GM23248 (cell line): ENCODE measurements at places on chromosomes 1 and 21.

- DNase-seq: no peak
Observed at GRCh38 chr1:171904778-171905450, 63.6 kb downstream of the DNM3 start.

- no peak for DNase-seq
Observed at GRCh38 chr1:112074711-112075110, 85.2 kb upstream of the KCND3 start.

GRCh38 chr1:196951711-196952394 lies 8.3 kb downstream of the CFHR2 start:
- DNase-seq: peak; percentile 3

DNA sequence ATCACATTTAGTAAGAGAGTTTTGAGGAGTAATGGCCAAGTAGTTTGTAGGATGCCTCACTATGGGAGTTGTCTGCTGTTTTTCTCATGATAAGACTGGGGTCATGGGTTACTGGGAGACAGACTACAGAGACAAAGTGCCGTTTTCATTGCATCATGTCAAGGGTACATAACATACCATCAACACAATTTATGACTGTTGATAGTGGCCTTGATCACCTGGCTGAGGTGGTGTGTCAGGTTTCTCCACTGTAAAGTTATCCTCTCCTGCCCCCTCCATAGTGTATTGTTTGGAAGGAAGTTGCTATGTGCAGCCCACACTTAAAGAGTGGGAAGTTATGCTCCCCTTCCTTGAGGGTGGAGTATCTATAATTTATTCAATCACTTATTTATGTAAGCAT lies 263.5 kb upstream of the POU3F1 start:
- no peak for DNase-seq

DNA sequence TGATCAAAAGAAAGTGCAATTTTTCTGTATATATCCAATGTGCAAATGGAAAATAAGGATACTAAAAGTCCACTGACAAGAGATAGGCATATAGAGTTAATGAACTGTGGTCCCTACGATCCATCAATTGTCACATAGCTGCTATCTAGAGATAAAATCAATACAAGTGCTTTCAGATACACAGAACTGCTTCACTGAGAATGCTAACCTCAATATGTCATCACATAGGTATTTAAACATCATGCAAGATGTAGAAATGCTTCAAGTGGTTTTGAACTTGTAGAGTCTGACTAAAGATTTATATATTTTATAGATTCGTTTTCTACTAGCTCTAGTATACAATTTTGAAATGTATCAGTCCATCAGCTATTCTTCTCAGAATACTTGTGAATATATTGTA lies 1604.7 kb downstream of the PLA2G4A start:
- DNase-seq: peak; percentile 0

DNA sequence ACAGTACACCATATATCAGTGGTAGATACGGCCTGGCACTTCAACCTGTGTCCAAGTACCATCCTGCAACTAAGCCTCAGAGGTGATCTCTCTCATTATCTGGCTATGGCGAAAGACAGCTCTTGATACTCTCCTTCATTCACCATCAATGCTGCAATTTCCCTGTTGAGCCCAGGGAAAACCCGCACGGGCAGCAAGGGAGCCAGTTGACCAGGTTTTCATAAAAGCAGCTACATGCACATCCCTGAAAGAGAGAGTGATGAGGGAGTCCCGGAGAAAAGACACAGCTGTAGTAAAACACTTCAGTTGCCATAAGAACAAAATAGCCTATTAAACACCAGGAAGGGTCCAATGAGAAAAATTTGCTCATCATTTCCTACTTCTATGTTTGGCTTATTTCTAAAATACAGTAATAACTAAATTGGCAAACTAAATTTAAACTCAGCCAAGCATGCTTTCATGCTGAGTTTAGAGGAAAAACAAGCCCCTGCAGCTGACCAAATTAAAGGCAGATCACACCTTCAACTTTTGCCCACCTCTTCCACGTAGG lies 68.3 kb downstream of the CAPZB start:
- DNase-seq: peak; percentile 43

- DNase-seq: peak; percentile 61
Observed at GRCh38 chr1:19310720-19311502, 1.0 kb downstream of the AKR7A2 start.

DNA sequence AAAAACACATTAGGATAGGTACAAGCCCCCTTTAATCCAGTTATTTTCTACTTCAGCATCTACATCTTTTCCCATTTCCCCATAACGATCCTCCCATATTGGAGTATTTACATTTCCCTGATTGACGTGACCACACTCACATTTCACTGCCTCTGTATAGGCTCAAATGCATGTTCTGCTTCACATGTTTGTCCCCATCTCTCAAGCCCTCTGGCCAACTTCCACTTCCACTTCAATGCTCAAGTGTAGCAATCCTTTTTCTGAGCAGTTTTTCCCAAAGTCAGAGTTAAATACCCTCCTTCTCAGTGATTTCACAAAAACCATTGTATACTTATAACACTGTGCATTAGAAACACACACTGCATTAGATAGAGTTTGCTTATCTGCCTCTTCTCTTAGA lies 61.8 kb upstream of the TTLL7 start:
- DNase-seq: no peak

DNA sequence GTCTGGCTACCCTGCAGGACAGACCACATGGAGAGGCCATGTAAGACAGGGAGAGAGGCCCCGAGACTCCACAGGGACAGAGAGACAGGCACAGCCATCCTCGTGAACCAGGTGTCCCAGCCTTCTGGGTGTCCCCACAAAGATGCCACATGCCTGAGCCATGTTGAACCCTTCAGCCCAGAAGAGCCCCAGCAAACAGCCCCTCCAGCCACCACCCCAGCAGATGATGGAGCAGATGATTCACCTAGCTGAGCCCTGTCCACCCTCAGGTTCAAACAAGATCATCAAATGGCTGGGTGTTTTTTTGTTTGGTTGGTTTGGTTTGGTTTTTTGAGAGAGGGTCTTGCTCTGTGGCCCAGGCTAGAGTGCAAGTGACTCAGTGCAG lies 78.7 kb downstream of the DHRS3 start:
- DNase-seq: no peak

GRCh38 chr1:165903672-165904071 lies 76.3 kb downstream of the UCK2 start:
- peak; percentile 85 for DNase-seq

DNA sequence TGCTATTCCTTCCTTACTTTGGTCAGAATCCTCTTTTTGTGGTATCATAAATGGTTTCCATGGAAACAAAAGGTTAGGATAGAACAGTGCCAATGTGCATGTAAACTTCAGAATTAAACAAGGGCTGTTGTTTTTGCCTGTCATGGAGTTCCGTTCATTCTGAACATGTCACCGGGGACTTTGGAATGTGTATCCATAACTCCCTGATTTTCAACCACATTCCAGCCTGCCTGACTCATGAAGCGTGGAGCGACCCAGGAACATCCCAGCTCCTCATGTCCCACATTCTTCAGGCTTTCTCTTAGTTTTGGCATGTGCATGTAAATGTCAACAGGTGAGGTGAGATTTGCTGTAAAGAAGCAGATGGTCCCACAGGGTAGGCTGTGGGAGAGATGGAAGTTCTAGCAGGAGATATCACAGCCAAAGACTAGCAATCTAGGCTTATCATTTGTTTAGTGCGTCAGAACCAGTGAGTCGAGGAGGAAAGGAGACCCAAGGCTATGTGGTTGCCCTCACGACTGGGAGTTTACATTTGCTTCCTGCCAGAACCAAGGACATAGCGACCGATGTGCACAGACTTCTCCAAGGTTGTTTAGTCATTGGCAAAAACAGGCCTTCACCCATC lies 23.0 kb upstream of the DNAJC11 start:
- peak; percentile 75 for DNase-seq

DNA sequence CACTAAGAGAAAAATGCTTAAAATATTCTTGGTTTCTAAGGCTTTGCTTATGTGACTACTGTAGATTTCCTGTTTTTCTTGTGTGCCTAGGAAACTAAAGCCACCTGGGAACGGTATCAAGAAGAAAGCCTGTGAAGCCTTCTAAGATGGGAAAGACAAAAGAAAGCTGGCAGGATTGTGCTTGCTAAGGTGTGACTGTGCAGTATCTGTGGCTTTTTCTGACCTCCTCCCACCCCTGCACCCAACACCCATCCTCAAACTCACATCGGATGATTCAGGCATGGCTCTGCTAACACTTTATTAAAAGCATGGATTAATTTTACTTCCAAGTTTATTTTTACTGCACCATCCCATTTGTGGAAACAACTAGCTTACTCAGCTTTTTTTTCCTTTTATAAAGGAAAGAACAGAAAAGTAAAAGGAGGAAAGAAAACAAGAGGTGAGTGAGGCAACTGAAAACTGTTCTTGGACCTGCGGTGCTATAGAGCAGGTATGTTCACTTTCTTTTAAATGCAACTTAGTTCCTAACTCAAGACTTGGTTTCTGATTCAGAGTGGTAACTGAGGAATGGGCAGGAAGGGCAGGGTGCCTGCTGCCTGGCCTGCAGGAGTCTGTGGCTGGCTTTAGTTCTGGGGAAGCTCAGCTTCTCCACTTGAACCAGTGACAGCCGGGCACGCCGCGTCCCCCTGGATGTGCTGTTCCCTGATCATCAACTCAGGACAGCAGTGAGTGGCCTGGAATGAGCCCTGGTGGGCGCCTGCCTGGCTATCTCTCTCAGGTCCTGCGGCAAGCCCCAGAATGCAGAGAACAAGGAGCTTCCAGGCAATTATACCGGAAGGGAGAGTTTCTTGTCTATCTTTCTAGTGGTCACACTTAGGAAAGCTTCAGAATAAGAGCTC lies at the start of gene GBP6:
TSS of gene GBP6 (plus strand) at position 422 of the 899 bp plus-strand sequence. CDS start 4,493 bp downstream, outside the sequence.
- peak; percentile 4 for DNase-seq

GRCh38 chr1:228935198-228935663 lies 200.0 kb downstream of the RHOU start:
- DNase-seq: no peak
